ENCODE measurements at places on chromosomes 7 and 10.

- no peak for DNase-seq
These were observed 2.6 kb downstream of the PGAM1 start for GRCh38 chr10:97428572-97428981.

DNA sequence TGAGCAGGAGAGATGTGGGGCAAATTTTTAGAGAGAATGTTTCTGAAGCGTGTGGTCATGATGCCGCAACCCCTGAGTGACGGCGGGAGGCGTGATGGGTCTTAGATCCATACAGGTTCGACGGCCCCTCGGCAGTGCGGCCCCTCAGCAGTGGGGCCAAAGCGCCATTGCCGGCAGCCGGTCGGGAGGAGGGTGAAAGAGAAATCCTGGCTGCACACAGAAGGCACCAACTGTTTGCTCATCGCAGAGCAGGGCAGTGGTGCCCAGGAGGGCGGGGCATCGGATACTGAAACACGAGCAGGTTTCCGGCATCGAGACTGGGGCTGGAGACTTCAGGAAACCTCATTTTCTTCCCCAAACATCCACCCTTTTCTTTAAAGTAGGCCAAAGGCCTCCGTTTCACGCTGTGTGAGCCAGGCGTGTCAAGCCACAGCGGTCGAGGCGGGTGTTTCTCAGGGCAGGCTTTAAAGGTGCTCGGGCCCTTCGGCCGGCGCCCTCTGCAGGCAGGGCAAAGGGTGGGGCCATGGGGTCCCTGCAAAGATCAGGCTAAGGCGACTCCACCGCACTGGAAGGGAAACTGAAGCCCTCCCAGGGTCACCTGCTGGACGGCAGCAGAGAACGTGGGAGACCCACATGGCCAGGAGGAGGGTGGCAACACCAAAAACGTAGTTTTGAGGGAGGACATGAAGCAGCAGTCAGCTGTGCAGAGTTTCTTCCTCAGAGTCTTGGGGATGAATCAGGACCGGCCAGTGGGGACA, 42.0 kb upstream of the PPP2R2D start:
- no peak for DNase-seq

GRCh38 chr7:95608359-95609173, 12.2 kb upstream of the PDK4 start:
- peak; percentile 66 for DNase-seq

DNA sequence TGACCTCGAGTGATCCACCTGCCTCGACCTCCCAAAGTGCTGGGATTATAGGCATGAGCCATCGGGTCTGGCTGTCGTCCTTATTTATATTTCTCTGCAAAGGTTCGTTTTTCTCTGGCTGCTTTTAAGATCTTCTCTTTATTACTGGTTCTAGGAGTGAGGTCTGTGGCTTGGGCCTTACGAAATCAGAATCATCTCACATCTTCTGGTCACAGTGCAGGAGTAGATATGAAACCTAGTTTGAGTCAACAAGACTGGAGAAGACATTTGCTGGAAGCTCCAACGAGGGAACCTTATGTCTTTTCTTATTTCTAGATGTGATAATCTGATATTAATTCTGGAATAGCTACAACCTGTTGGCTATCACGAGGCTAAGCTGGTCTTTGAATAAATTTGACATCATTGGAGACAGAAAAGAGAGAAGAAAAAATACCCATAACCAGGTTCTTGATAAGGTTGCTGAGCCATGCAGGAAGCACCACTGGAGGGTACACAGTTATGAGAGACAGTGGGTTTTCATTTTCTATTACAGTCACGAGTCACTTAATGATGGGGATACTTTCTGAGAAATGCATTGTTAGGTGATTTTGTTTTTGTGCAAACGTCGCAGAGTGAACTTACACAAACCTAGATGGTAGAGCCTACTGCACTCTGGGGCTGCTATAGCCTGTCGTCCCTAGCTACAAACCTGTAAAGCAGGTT, 25.6 kb upstream of the IL15RA start:
- DNase-seq, result no peak

DNA sequence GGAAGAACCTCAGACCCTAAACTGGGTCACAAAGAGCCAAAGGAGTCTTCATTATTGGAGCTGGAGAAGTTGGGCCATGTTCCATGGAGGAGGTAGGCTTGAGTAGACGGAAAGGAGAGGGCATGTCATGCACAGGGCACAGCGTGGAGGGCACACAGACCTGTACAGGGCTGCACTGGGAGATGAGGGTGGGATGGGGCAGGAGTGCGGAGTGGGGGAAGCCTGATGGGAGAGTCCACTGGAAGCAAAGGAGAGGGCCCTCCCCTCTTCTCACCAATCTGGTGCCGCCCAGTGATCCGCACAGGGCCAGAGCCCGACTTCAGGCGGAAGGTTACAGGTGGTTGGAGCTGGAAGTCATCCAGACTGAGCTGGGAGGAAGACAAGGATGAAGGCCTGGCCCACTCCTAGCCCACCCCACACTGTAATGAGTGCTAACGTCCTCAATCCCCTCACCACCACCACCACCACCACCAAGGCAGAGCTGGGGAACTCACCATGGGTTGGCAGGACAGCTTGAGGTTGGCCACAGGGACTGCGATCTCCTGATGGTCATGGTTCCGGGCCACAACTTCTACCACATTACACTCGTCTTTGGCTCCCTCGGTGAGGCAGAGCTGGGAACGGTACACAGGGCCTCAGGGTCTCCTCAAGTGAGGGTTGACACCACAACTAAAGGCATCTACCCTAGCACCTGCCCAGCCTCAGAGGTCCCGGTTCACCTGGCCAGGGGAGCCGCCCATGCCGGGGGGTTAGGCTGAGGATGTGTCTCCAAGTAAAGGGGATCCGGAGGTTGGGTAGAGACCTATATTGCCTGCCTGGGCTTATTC, 1.0 kb downstream of the NPM3 start:
- DNase-seq, result no peak
